ENCODE measurements at places on chromosomes 11 and 22.

DNA sequence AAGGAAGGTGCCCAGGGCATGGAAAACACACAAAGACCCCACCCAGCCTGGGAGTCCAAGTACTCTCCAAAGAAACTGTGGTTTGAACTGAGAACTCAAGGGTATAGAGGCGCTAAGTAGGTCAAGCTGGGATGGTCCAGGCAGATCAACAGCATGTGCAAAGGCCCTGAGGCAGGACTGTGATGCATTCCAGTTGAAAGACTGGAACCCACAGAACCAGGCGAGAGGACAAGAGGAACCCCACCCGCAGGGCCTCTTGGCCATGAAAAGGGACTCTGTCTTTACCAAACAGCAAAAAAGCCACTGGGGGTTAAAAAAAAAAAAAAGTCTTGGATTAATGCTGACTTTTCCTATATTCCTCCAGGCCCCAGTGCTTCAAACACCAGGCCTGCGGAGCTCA is 14.3 kb downstream of the CARD10 start:
- DNase-seq: no peak

- DNase-seq: no peak
Measured at GRCh38 chr11:66869567-66869870, 12.7 kb downstream of the LRFN4 start.

DNA sequence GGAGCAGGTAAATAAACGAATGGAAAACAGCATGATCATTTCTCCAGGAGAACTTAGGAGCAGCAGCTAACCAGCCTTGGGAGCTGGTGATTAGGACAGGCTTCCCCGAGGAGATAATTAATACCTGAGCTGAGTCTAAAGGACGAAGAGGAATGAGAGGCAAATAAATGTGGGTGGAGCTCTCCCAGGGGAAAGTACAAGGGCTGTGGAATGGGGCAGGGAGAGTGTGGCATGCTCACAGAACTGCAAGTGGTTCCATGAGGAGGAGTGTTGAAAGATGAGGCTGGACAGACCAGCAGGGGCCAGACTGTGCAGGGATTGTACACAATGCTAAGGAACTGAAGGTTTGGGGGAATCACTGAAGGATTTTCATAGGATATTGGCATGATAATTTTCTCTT is 14.2 kb upstream of the TLCD5 start:
- no peak for DNase-seq

DNA sequence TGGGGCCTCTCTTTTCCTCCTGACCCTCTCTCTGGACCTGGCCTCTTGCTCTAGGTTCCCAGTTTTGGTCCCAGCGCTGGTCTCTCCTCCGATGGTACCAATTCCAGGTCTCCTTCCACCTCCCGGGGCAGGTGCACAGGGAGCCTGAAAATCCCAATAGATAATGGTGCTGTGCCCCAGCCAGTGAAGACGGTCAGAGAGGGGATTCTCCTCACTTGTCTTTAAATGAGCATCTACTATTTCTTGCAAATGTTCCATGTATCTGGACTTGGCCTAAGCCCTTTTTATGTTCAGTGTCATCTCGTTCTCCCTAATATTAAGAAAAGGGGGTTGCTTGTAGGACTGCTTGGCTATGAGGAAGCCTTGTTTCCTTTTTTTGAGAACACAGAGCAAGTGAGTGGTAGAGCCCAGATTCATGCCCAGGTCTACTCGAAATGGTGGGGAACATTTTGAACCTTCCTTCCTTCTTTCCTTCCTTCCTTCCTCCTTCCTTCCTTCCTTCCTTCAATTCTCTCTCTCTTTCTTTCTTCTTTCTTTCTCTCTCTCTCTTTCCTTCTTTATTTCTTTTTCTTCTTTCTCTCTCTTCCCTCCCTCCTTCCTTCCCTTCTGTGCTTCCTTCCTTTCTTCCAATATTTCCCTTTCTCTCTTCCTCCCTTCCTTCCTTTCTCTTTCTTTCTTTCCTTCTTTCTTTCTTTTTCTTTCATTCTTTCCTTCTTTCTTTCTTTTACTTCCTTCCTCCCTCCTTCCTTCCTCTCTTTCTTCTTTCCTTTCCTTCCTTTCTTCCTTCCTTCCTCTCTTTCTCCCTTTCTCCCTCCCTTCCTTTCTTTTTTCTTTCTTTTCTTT is 620 bp downstream of the APOBEC3A start:
- no peak for DNase-seq

GRCh38 chr22:31866918-31867317 is 77.4 kb upstream of the YWHAH start:
- DNase-seq: no peak

GRCh38 chr11:95576146-95576845 is 213.3 kb downstream of the FAM76B start:
- no peak for DNase-seq

- peak; percentile 20 for DNase-seq
Measured at GRCh38 chr22:32473388-32473952, 1.1 kb upstream of the FBXO7 start.

Measured in fibroblast of skin of left biceps (primary cell).